ENCODE measurements at places on chromosomes 7 and 10.

- DNase-seq = no peak
These were observed 566 bp downstream of the ZNF789 start for GRCh38 chr7:99473315-99473596.

- no peak for DNase-seq
These were observed 101.4 kb downstream of the GPAM start for GRCh38 chr10:112082120-112082519.

- no peak for DNase-seq
These were observed 546.7 kb upstream of the LRRN3 start for GRCh38 chr7:110544194-110544593.

GRCh38 chr7:95365151-95365550 is 31.0 kb downstream of the PON3 start:
- DNase-seq = no peak

GRCh38 chr7:105662998-105663397 is 81.7 kb upstream of the EFCAB10 start:
- DNase-seq = no peak

All from gastrocnemius medialis (tissue), 4 donors.